Effector memory CD4-positive, alpha-beta T cell (primary cell): ENCODE measurements at places on chromosomes 12 and 14.

DNA sequence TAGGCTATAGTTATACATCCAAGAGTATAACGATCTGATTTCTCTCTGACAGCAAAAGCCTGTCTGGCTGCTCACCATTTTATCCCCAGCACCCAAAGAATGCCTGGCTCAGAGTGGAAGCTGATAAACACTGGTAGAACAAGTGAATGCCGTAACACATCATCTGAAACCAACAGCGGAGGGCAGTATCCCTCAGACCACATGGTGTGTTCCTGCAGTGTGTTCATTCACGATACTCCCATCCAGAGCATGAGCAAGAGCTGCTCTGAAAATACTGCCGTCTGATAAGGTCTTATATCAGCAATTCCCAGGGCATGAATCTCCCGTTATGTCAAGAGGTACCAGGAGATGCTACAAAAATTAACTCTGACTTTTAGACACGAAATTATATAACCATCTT is 95.9 kb downstream of the TTC7B start:
- DNase-seq = no peak
- H3K4me1 ChIP-seq = no peaks in the 10 kb centered on the region
- no peaks in the 10 kb centered on the region for H3K36me3 ChIP-seq

DNA sequence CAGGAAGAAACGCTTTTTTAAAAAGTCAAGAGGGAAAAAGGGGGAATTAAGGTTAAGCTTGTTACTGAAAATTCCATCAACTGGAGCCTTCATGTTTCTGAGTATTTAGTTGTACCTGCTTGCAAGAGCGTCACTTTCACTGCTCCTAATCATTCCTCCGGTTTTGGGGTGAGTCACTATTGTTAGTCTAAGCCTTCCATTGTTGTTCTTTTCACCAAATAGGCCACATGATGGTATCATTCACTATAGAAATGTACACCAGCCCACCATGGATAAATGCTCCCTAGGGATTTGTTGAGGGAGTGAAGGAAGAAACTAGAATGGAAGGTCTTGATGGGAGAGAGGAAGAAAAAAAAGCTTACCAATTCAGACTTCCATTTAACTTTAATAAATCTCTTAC is 3.0 kb downstream of the IL22 start:
- no peaks in the 10 kb centered on the region for H3K4me1 ChIP-seq
- no peaks in the 10 kb centered on the region for H3K36me3 ChIP-seq
- no peaks in the 10 kb centered on the region for H3K27me3 ChIP-seq
- H3K4me3 ChIP-seq = no peak overlapping the region

DNA sequence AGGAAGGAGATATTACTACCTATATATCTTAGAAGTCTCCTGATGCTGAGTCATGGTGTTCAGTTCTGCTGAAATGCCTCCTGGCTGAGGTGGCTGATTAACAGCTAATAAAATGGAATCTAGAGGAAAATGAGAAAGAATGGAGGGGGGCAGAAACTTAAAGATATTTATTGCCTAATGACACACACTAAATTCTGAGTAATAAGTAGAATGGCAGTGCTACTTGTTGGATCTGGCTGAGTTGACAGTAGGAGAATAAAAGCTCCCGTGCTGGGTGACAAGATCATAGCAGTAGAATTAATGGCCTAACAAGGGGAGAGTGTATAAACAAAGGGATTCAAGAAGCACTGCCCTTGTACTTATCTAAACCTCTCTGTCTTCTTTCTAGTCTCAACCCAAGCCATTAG is 137.5 kb downstream of the CNTN1 start:
- no peaks in the 10 kb centered on the region for H3K36me3 ChIP-seq
- no peaks in the 10 kb centered on the region for H3K4me1 ChIP-seq
- H3K27me3 ChIP-seq = no peaks in the 10 kb centered on the region
- no peak overlapping the region for H3K27ac ChIP-seq

DNA sequence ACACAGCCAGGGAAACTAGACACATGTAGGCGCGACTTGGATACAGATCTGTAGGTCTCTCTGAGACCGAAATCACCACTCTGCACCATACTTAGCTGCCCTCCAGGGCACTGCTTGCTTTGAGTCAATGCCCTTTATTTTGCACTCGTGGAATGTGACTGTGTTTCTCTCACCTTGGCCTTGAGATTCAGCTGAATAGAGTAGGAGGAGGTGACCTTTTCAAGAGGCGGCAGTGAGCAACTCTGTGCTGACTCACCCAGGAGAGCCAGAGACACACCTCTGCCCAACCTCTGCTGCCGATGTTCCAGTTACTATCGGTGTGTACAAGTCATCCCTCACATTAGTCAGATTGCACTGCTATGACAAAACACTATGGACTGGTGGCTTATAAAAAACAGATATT is 583.4 kb downstream of the VRK1 start:
- no peak overlapping the region for H3K27ac ChIP-seq
- no peak overlapping the region for H3K4me3 ChIP-seq
- H3K27me3 ChIP-seq = no peaks in the 10 kb centered on the region
- DNase-seq = no peak
- peaks cover 30% of the 10 kb centered on the region for H3K4me1 ChIP-seq

GRCh38 chr14:29857551-29857950 is 70.1 kb downstream of the PRKD1 start:
- H3K36me3 ChIP-seq = no peaks in the 10 kb centered on the region
- no peak overlapping the region for H3K27ac ChIP-seq
- H3K4me1 ChIP-seq = no peaks in the 10 kb centered on the region
- H3K27me3 ChIP-seq = no peaks in the 10 kb centered on the region
- no peak for DNase-seq

DNA sequence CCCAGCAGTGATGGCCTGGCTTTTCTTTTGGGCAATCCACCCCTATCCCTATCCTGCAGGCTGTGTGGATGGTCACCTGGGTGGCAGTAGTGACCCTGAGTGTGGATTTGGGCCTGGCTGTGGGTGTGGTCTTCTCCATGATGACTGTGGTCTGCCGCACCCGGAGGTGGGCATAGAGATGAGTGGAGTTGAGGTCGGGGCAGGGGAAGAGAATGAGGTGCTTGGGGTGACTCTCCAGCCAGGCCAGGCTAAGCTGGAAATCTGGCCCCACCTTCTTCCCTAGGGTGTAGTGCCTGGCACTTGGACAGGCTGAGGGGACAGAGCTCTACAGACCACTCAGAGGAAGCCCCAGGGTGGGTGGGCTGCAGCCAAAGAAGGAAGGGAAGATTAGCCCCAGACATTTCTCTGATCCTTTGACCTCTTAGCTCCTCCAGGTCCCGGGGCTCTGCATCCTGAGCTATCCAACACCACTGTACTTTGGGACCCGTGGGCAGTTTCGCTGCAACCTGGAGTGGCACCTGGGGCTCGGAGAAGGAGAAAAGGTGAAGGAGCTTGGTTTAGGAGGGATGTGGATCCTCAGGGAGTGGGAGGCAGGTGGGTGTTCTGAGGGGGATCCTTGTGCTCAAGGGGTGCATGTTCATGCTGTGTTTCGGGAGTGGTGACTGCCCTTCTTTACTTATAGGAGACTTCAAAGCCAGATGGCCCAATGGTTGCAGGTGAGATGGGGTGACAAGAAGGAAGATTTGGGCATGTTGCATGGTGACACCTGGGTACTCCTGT is 8.4 kb downstream of the B4GALNT1 start:
- H3K36me3 ChIP-seq = no peaks in the 10 kb centered on the region
- H3K27me3 ChIP-seq = peaks cover 91% of the 10 kb centered on the region
- no peak for DNase-seq
- H3K4me3 ChIP-seq = no peak overlapping the region

GRCh38 chr12:1540690-1541089 is 53.7 kb downstream of the FBXL14 start:
- H3K27me3 ChIP-seq = peaks cover 3% of the 10 kb centered on the region
- no peak overlapping the region for H3K27ac ChIP-seq
- H3K36me3 ChIP-seq = no peaks in the 10 kb centered on the region
- no peak overlapping the region for H3K4me3 ChIP-seq
- no peaks in the 10 kb centered on the region for H3K4me1 ChIP-seq
- no peak for DNase-seq

DNA sequence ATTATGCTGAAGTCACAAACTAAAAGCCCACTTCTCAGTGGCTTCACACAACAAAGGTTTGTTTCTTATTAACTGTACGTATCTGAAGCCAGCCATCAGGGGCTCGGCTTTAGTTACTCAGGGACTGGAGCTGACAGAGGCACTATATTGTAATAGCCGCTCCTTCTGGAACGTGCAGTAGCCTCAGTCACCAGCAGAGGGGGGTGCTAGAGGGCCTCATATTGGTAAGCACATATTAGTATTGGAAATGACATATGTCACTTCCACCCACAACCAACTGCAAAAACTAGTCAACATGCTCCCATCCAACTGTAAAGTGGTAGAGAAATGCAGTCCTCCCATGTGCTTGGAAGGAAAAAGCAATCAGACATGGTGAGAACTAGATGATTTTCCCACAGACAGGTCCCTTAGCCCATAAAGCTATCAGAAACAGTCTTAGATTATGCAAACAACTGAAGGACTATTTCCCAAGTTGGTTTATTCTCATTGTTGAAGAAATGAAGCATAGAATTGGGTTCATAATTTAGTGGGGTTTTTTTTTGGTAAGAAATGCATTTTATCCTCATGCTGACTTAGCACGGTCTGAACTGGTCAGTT is 183.6 kb upstream of the G2E3 start:
- DNase-seq = peak; percentile 4
- H3K36me3 ChIP-seq = no peaks in the 10 kb centered on the region
- no peaks in the 10 kb centered on the region for H3K27me3 ChIP-seq
- no peaks in the 10 kb centered on the region for H3K4me1 ChIP-seq
- H3K27ac ChIP-seq = no peak overlapping the region

GRCh38 chr12:81369175-81369574 is 291.3 kb downstream of the ACSS3 start:
- no peak overlapping the region for H3K27ac ChIP-seq
- no peaks in the 10 kb centered on the region for H3K4me1 ChIP-seq
- H3K36me3 ChIP-seq = no peaks in the 10 kb centered on the region
- no peak for DNase-seq

GRCh38 chr12:46342562-46343033 is 30.0 kb downstream of the SLC38A2 start:
- H3K27ac ChIP-seq = no peak overlapping the region
- H3K27me3 ChIP-seq = no peaks in the 10 kb centered on the region
- H3K4me3 ChIP-seq = no peak overlapping the region
- H3K4me1 ChIP-seq = no peaks in the 10 kb centered on the region
- no peaks in the 10 kb centered on the region for H3K36me3 ChIP-seq

DNA sequence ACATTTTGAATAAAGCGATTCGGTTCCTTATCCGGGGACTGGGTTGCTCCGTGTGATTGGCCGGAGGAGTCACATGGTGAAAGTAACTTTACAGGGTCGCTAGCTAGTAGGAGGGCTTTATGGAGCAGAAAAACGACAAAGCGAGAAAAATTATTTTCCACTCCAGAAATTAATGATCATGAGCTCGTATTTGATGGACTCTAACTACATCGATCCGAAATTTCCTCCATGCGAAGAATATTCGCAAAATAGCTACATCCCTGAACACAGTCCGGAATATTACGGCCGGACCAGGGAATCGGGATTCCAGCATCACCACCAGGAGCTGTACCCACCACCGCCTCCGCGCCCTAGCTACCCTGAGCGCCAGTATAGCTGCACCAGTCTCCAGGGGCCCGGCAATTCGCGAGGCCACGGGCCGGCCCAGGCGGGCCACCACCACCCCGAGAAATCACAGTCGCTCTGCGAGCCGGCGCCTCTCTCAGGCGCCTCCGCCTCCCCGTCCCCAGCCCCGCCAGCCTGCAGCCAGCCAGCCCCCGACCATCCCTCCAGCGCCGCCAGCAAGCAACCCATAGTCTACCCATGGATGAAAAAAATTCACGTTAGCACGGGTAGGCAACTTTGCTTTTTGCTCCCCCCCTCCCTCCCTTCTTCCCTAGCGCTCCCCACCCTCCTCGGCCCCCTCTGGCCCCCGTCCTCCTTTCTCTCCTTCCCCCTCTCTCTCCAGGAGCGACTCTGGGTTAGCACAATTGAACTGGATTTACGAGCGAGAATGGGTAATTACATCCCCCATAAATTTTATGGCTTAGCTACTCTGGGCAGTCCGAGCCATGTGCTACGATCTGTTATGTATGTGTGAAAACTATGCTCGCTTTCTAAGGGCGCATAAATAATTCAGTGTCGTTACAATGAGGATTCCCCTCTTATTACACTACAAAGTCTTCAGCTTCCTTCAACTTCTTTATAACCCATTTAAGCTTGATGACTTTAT is at the start of gene HOXC4:
Gene HOXC4 (plus strand): TSS at position 85 of the 991 bp plus-strand sequence. CDS start 88 bp downstream, at position 173.
- H3K4me3 ChIP-seq = peak within 1 kb of the TSS; percentile 31
- H3K27me3 ChIP-seq = peaks cover 57% of the 10 kb centered on the region
- no peaks in the 10 kb centered on the region for H3K36me3 ChIP-seq
- H3K27ac ChIP-seq = no peak within 1 kb of the TSS

DNA sequence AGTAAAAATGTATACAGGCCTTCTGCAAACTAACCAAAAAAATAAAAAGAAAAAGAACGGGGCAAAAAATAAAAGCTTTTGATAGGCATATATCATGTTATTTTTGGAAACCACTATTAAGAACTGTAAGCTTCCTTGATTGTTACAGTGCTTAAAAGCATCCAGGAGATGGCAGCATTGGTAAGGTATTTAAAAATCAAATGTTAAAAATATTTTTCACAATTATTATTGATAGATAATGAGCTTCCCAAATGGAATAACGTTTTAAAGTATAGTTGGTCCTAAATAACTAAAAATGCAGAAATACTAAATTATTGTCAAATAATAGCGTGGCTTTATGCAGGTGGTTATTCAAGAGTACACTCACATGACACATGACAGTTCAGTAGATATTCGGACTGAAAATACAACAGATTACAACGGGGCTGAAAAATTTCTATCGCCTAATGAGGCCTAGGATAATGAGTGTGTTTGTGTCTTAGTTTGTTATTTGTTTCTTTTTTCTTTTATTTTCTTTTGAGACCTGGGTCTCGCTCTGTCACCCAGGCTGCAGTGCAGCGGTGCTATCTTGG is 127.2 kb upstream of the ATF7IP start:
- no peak overlapping the region for H3K4me3 ChIP-seq
- DNase-seq = no peak
- H3K4me1 ChIP-seq = peaks cover 4% of the 10 kb centered on the region
- no peaks in the 10 kb centered on the region for H3K36me3 ChIP-seq
- H3K27ac ChIP-seq = no peak overlapping the region

DNA sequence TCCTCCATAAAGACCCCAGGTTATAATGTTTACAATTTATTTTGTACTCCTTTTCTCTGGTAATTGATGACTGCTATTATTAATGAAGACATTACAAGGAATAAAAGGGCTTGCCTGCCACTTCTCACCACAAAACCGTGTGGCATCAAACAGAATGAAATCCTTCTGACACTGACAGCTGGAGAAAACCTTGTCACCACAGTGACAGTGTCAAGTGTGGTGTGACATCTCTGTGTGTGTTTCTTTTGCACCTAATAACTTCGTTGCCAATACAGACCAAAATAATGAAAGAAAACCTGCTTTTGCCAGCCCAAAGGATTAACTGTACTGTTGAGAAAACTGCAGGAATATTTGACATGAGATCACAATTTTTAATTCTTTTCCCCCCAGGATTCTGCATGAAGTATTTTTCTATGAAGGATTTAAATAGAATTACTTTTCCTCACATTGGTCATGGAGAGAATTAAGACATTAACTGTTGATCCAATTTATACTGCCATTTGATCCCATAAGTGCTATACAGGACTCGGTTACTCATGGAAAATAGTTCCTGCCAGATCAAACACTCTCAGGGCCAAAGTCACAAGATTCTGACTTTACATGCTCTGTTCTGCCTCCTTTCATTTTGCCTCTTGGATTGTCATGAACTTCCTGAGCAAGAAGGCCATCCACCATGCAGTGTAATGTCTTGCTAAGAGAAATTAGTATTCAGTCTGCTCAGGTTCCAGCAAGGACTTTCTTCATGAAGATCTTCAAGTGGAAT is 60.4 kb upstream of the IFNG-AS1 start:
- H3K27me3 ChIP-seq = no peaks in the 10 kb centered on the region
- H3K4me1 ChIP-seq = no peaks in the 10 kb centered on the region
- no peak overlapping the region for H3K4me3 ChIP-seq
- H3K27ac ChIP-seq = no peak overlapping the region
- no peaks in the 10 kb centered on the region for H3K36me3 ChIP-seq
